Forelimb muscle (tissue), 1 donor: ENCODE measurements at places on chromosomes 3 and 15. TPM values are rescaled to one million over a fixed set of nuclear protein-coding genes. Genes with fewer than 3 reads are reported as not detected.

- DNase-seq, result no peak
Measured at GRCh38 chr15:63531586-63531985, 27.2 kb downstream of the USP3 start.

Gene GOLGA8T
- not detected for polyA plus RNA-seq

Gene ARPIN
- polyA plus RNA-seq, result 13.8 TPM

GRCh38 chr3:150215616-150216015 is 192.5 kb upstream of the TSC22D2 start:
- DNase-seq, result no peak

- DNase-seq, result no peak
Measured at GRCh38 chr3:152909180-152909883, 74.4 kb downstream of the P2RY1 start.

Gene AGBL1
- 25.5 TPM for polyA plus RNA-seq

DNA sequence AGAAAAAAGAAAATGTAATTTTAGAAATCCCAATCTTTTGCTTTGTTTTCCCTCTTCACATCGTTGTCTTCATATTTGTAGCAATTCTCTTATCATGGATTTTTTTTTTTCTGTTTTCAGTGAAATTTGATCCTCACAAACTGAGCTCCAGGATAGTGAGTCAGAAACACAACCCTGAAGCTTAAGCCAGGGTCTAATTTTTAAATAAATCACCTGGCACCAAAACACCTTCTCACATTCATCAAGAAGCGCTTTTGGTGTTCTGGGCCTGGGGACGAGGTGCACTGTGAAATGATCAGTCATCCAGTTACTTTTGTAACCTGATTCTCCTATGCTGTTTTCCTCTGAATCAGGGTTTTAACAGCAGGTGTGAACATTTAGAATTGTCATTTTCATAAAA is 87.7 kb downstream of the REC114 start:
- DNase-seq, result no peak

DNA sequence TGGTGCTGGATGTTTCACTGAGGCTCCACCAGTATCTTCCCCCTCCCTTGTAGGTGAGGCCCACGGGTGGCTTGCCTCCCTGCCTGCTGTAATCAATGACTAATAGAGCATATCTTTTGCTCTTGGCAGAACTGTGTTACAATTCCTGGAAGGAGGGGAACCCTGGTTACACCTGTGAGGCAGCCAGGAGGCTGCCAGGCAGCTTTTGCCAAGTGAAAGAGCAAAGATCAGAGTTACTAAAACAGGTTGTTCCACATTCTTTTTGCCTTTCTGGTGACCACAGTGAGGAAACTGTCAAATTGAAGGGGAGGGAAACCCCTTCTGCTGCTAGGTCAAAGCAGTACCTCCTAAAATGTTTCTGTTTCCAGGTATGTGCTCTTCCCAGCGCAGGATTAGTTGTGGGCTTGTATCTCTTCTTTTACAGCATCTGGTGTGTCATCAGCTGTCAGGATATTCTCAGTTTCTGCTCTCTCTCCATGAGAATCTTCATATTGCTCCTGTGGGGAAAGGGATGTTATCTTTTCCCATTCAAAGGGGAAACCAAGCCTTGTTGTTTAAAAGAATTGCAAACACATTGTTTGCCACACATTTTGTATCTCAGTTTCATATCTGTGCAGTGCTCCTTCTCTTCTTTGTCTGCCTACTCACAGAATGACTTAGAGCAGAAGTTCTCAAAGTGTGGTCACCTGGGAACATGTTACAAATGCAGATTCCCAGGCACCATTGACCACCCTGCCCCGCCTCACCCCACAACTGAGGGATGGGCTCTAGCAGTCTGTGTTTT is 137.4 kb upstream of the UMPS start:
- no peak for DNase-seq

GRCh38 chr3:57733790-57734189 is 22.3 kb upstream of the SLMAP start:
- DNase-seq, result no peak

GRCh38 chr3:71786551-71786950 is 1.6 kb upstream of the PROK2 start:
- DNase-seq, result no peak

GRCh38 chr3:112351036-112351435 is 18.1 kb downstream of the CD200 start:
- no peak for DNase-seq
